ENCODE measurements at places on chromosomes 5 and 9. TPM values are rescaled to one million over a fixed set of nuclear protein-coding genes. Genes with fewer than 3 reads are reported as not detected.
A peak's percentile ranks its signal among the peaks of the same experiment; 100 is the strongest.

SOHLH1 gene
- not detected for total RNA-seq

SLC28A3 gene
- 0.43 TPM for total RNA-seq

GRCh38 chr9:85704744-85705143 is 37.0 kb downstream of the AGTPBP1 start:
- no peak overlapping the region for H3K4me3 ChIP-seq
- no peaks in the 10 kb centered on the region for H3K27me3 ChIP-seq
- no peak for DNase-seq
- H3K4me1 ChIP-seq: peaks cover 9% of the 10 kb centered on the region

- H3K36me3 ChIP-seq: no peaks in the 10 kb centered on the region
- H3K4me3 ChIP-seq: no peak overlapping the region
- H3K27ac ChIP-seq: no peak overlapping the region
- no peak for DNase-seq
Observed at GRCh38 chr9:127114606-127115005, 7.8 kb downstream of the ANGPTL2 start.

GRCh38 chr5:50766967-50767366 is 100.5 kb downstream of the PARP8 start:
- no peak overlapping the region for H3K27ac ChIP-seq
- H3K4me1 ChIP-seq: no peaks in the 10 kb centered on the region
- no peak overlapping the region for H3K4me3 ChIP-seq
- no peaks in the 10 kb centered on the region for H3K27me3 ChIP-seq
- H3K36me3 ChIP-seq: no peaks in the 10 kb centered on the region

LCN10 gene
- not detected for total RNA-seq

- no peak overlapping the region for H3K4me3 ChIP-seq
- peaks cover 2% of the 10 kb centered on the region for H3K27me3 ChIP-seq
- DNase-seq: no peak
Observed at GRCh38 chr5:125196481-125197111, 450.2 kb upstream of the ZNF608 start.

DNA sequence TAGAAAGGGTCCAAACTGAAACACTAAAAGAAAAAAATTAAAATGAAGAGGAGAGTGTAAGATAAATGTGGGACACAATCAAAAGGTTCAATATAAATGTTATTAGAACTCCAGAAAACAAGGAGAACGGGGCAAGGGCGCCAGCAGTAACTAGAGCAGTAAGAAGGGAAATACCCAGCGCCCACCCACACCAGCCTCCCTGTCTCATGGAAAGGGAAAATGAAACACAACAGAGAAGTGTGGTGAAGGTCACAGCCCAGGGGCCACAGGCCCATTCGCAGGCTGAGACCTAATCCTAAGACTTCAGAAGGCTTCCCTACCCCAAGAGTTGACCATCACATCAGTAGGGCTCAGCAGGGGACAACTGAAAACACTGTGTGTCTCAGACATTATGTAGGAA is 45.8 kb upstream of the CLK4 start:
- H3K4me1 ChIP-seq: no peaks in the 10 kb centered on the region
- no peak for DNase-seq
- peaks cover 4% of the 10 kb centered on the region for H3K27me3 ChIP-seq
- no peak overlapping the region for H3K4me3 ChIP-seq

GRCh38 chr5:140677947-140678346 is 4.6 kb upstream of the DND1 start:
- H3K27ac ChIP-seq: no peak overlapping the region
- no peaks in the 10 kb centered on the region for H3K4me1 ChIP-seq
- H3K4me3 ChIP-seq: no peak overlapping the region
- no peak for DNase-seq

DNA sequence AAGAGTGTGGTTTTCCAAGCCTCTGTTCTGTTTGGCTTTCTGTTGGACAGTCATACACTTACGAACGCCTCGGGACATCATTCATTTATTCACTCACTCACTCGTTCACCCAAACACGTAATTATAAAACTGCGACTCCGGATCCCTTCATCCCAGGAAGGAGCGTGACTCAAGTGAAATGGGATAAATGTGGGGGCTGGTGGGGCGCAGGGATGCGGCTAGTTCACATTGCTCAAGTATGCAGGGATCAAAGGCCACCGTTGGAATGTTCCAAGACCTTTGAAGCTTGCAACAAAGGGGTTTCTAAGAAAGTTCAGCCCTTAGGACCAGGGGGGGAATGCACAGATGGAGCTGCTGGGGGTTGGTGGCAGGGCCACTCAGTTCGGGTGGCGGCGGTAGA is 64.2 kb downstream of the CFAP77 start:
- no peaks in the 10 kb centered on the region for H3K36me3 ChIP-seq
- H3K27me3 ChIP-seq: peaks cover 54% of the 10 kb centered on the region
- no peaks in the 10 kb centered on the region for H3K4me1 ChIP-seq
- H3K27ac ChIP-seq: no peak overlapping the region
- H3K4me3 ChIP-seq: no peak overlapping the region

NR2F1-AS1 gene
- 21.6 TPM for total RNA-seq

FRMD3 gene
- total RNA-seq: 4.4 TPM

GRCh38 chr5:154046486-154046885 is 7.7 kb downstream of the MFAP3 start:
- peaks cover 26% of the 10 kb centered on the region for H3K4me1 ChIP-seq
- H3K27ac ChIP-seq: no peak overlapping the region
- no peak for DNase-seq
- H3K36me3 ChIP-seq: peaks cover 12% of the 10 kb centered on the region

NCBP1 gene
- 38.2 TPM for total RNA-seq

DNA sequence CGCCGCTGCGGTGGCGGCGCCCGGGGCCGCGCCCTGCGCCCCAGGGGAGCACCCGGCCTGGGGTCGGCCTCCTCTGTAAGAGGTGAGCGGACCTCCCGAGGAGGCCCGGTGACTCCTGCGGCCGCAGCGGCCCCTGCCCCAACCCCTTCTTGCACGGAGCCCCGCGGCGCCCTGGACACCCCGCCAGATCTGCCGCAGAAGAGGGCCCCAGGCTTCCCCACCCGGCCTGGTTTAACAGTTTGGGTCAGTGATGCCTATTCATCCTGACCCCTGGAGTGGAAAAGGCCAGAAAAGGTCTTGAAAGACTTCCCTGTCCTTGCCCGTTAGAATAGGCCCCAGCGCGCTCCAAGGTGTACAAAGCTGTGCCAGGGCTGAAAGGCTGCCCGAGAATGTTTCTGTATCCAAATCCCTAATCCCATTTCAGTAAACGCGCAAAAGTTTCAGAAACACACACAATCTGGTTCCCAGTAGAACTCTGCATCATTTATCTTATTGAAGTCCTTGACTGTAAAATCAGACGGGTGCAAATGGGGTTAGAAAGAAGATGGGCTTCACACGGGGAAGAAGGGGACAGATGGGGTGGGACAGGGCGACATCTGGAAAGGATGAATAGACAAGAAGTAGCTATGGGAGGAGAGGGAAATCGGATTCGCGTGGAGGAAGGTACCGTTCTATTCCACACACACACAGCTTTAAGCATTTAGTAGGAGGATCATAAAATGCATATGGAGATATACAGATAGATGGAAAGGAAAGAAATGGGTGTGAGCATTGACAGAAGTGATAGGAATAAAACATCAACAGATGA is 1.1 kb upstream of the SSBP2 start:
- peaks cover 57% of the 10 kb centered on the region for H3K4me1 ChIP-seq
- H3K27me3 ChIP-seq: no peaks in the 10 kb centered on the region
- no peaks in the 10 kb centered on the region for H3K36me3 ChIP-seq
- H3K27ac ChIP-seq: peak overlapping the region; percentile 92

DNA sequence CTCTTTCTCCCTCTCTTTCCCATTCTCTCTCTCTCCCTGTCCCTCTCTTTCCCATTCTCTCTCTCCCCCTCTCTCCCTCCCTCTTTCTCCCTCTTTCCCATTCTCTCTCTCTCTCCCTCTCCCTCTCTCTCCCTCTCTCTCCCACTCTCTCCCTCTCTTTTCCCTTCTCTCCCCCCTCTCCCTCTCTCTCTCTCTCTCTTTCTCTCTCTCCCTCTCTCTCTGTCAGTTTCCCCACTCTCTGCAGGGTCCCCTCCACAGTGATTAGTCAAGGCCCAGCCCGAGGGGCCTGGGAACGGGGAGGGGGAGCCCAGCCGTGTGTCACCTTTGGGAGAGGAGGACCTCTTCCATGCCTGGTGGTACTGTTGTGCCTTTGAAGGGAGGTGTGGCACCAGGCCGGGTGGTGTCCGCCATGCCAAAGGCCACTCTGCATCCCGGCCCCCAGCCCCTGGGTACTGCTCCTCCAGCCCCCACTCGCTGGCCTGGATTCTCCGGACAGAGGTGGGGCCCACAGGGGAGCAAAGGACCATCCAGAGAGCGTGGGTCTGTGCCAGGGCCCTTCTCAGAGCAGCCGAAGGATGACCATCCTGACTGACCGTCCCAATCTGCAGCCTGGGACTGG is 25.4 kb downstream of the KCNT1 start:
- peaks cover 14% of the 10 kb centered on the region for H3K36me3 ChIP-seq
- no peak for DNase-seq
- H3K27me3 ChIP-seq: peaks cover 19% of the 10 kb centered on the region
- H3K4me3 ChIP-seq: no peak overlapping the region
- no peak overlapping the region for H3K27ac ChIP-seq

FAM169A gene
- not detected for total RNA-seq

ZNF618 gene
- total RNA-seq: 12.7 TPM

LRRC14B gene
- total RNA-seq: not detected

BNIP1 gene
- 15.0 TPM for total RNA-seq

NOXA1 gene
- total RNA-seq: 0.17 TPM

All from HFFc6 (cell line).